Muscle of leg (tissue), 16 donors: ENCODE measurements at places on chromosomes 4 and X. TPM values are rescaled to one million over a fixed set of nuclear protein-coding genes. Genes with fewer than 3 reads are reported as not detected.

KCTD8 gene
- 0.29 TPM for polyA plus RNA-seq

MAGEB1 gene
- polyA plus RNA-seq = not detected

- no peak for DNase-seq
Observed at GRCh38 chr4:107490116-107490515, 229.9 kb downstream of the PAPSS1 start.

DNA sequence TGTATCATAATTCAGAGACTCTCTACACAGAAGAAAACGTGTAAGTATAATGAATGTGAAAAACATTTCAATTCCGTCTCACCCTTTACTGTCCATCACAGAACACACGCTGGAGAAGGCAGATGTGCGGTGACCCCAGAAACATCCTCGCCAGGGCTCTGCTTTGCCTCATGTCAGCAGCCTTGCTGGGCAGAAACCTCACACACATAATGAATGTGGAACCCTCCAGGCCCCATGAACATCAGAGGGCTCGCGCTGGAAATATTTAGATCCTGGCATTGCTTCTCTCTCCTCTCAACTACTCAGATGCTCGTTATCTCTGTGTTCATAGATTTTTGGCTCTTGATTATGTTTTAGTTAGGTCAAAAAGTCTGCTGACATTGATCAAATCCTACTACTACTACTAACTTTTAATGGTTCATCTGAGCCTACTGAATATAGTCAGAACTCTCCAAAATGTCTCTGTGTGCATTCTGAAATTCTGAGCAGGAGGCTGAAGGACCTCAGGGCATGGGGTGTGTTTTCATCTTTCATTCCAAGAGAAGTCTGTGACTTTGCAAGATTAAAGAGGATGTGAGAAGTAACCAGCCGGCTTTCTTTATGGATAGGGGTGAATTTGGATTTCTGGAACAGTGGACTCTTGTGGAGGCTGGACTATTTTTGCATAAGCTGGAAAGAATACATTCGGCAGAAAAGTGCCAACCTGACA lies 27.0 kb downstream of the SMIM43 start:
- DNase-seq = no peak

DNA sequence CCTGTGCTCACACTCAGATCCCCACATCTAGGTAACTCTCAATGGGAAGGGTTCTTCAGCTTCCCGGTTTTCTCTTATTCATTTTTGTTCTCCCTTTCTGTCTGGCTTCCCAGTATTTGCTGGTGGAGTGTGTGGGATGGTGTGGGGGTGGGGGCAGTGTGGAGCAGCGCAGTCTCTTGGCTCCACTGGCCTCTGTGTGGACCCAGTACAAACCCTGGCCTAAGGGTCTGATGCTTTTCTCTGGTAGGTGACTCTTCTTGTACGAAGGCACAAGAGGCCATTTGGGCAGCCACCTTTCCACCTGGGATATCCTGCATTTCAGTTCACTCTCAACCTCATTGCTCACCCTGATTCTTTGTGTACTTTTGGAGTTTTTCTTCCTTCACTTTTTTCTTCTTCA lies 71.3 kb downstream of the NBDY start:
- DNase-seq = no peak
